ENCODE measurements at places on chromosomes 5 and 9. TPM values are rescaled to one million over a fixed set of nuclear protein-coding genes. Genes with fewer than 3 reads are reported as not detected.
A peak's percentile ranks its signal among the peaks of the same experiment; 100 is the strongest.

GRCh38 chr5:171483551-171484135 is 64.2 kb downstream of the FGF18 start:
- no peaks in the 10 kb centered on the region for H3K4me1 ChIP-seq
- H3K4me3 ChIP-seq: no peak overlapping the region
- H3K36me3 ChIP-seq: no peaks in the 10 kb centered on the region
- no peak overlapping the region for H3K27ac ChIP-seq

GRCh38 chr5:67831048-67831447 is 384.5 kb upstream of the PIK3R1 start:
- DNase-seq: no peak
- H3K4me1 ChIP-seq: peaks cover 3% of the 10 kb centered on the region
- H3K36me3 ChIP-seq: no peaks in the 10 kb centered on the region
- no peaks in the 10 kb centered on the region for H3K27me3 ChIP-seq
- H3K27ac ChIP-seq: no peak overlapping the region

GRCh38 chr5:158947846-158948245 is 151.9 kb downstream of the EBF1 start:
- H3K4me3 ChIP-seq: no peak overlapping the region
- H3K27me3 ChIP-seq: no peaks in the 10 kb centered on the region
- H3K27ac ChIP-seq: no peak overlapping the region
- H3K4me1 ChIP-seq: peaks cover 7% of the 10 kb centered on the region
- H3K36me3 ChIP-seq: no peaks in the 10 kb centered on the region
- DNase-seq: no peak

DNA sequence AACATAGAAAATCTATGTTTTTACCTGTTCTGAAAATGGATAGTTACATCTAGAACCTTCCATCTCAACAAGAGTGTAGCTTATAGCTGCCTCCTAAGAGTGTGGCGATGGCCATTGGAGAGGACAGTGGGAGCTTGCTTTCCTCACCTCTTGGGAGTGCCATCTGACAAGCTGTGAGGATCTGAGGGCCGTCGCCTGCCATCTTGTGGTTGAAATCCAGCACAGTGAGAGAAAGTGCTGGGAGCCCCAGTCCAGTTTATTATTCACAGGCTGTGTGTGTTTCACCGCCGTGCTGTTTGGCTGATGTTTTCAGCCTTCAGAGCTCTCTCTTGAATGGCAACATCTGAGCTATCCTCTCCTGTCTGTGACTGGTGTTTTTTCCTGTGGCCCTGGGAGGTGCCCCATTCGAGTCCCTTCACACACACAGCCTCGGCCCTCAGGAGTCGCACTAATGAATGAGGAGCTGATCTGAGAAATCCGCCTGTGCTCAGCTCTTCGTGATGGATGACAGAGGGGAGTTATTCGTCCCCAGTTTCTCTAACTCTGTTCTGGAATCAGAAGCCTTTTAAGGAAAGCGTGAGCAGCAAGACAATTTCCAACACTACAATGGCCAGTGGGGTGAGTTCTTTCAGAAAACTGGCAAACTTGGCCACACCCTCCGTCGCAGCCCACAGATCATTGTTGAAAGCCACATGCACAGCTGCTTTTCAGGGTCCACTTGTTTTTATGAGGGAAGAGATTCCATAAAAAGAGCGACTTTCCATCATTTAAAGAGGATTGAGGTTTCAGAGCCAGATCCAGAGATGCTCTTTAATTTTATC is 170.3 kb downstream of the PDZD2 start:
- DNase-seq: peak; percentile 83
- H3K4me3 ChIP-seq: no peak overlapping the region
- H3K36me3 ChIP-seq: no peaks in the 10 kb centered on the region
- no peaks in the 10 kb centered on the region for H3K4me1 ChIP-seq
- no peak overlapping the region for H3K27ac ChIP-seq

DNA sequence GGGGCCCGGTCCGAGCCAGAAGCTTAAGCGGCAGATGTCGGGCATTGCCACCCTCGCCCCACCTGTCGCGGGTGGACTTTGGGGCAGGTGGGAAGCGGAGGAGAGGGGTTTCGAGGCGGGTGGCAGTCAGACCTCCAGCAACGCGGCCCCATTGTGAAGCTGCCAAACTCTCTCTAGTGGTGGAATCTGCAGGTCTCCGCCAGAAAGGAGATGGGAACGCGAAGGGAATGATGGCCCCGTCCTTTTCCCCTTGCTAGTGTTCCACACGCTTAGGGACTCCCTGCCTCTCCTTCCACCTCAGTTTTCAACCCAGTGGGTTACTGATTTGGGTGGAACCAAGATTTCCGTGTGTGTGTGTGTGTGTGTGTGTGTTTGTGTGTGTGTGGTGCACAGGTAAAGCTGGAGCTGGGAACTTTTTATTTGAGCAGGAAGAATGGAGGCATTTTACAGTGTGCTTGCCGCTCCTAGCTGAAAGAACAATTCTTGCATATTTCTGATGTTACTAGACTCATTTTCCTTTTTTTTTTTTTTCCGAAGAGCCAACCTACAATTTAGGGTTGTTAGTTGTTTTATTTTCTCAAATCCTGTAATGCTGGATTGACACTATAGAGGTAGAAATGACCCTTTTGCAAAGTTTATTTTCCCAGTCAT is 1.3 kb downstream of the MACIR start:
- peak; percentile 71 for DNase-seq
- no peaks in the 10 kb centered on the region for H3K36me3 ChIP-seq
- H3K4me3 ChIP-seq: peak overlapping the region; percentile 88
- no peaks in the 10 kb centered on the region for H3K27me3 ChIP-seq
- H3K27ac ChIP-seq: peak overlapping the region; percentile 86

- DNase-seq: no peak
- H3K4me3 ChIP-seq: no peak overlapping the region
- H3K27me3 ChIP-seq: no peaks in the 10 kb centered on the region
Measured at GRCh38 chr9:34037626-34038025, 11.1 kb downstream of the UBAP2 start.

NFIB gene
- total RNA-seq: 41.2 TPM

All from A673 (cell line).